ENCODE measurements at places on chromosomes 6 and 20.

DNA sequence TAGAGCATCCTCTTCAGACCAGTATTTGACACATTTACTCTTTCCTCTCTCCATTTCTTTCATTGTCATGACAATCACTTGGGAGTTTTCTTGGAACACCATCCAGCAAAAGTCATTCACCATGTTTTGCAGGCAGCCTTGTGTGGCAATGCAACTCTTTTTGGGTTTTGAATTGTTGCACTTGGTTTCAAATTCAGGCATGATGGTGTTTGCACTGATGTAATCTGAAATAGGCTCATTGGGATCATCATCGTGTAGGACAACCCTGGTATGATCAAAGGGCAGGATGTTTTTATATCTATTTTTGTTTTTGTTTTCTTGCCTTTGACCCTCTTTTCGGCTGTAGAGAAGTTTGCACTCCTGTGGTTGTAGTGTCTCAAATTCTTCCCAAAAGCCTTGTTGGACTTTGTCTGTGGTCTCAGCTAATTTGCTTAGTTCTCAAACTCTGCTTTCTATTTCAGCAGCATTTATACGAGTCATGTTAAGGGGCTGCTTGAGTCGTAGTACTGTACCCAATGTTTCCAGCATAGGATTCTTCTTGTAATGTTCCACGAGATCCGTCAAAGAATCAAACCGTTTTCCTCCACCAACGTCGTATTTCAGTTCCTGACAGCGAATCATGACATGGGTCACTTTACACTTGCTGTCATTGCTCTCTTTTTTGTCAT is 160.8 kb upstream of the TNFAIP3 start:
- no peak for DNase-seq

GRCh38 chr20:7410150-7410549 is 530.1 kb downstream of the HAO1 start:
- no peak for DNase-seq

- DNase-seq = peak; percentile 54
These were observed 118.9 kb downstream of the ARMC2 start for GRCh38 chr6:108966855-108967755.

GRCh38 chr20:56634307-56634706 is 5.2 kb downstream of the TFAP2C start:
- DNase-seq = no peak

- no peak for DNase-seq
These were observed 830.4 kb downstream of the GRIK2 start for GRCh38 chr6:102223942-102224341.

DNA sequence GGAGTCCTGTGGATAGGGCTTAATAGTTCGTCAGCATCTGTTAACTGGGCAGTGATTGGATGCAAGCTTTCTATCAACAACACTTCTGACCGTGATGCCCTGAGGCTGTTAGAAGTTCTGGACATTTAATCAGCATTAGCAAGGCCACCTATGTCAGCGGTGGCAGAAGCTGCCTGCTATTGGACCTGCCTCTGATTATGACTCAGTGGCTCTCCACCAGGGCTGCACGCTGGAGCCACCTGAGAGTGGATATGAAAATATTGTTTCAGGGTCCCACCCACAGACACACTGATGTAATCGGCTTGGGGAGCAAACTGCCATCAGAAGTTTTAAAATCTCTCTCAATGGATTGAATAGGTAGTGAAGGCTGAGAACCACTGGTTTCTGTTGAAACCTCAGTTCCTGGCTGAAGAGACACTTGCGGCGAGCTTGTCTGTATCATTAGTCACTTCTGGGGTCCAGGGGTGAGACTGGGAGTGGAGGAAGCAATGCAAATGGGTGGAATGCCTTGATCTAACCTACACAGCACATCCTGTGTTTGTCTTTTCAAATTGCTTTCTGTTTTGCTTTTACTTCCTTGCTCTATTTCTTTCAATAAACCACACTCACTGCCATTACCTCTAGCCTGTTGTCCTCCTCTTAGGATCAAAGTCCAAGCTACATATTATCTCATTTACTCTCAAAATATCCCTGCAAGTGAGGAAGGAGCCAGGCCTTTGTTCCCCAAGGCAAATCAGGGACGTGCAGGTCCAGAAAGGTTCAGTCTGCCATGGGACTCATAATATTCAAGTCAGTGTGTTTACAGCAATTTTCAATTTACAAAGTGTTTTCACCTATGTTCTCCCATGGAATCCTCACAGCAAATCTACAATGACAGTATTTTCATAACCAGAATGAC is 4.2 kb downstream of the CLIC5 start:
- DNase-seq = peak; percentile 5

DNA sequence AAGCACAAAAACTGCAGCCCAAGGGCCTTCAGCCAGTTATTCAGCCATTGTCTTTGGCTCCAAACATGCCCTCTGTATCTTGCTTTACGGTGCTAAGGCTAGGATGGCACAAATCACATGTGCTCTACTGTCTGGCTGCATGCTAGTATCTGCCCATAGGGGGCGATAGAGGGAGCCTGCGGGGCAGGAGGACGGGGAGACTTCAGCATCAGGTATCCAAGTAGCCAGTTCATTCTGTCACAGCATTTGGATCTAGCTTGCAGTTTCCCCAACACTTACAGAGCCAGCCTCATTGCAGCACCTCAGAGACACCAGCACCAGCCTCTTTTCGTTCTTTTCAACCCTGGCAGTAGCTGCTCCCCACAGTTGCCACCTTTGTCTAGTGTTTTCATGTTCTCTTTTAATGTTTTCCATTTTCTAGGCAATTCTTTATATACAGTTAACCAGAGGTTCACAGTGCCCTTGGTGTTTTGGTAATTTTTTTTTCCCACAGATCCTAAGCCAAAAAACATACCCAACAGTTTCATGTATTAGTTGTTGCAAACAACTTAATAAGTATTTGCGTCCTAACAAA is 705.9 kb downstream of the PTPRT start:
- DNase-seq = no peak

- peak; percentile 15 for DNase-seq
These were observed 73.1 kb downstream of the NCOA3 start for GRCh38 chr20:47574616-47575364.
